ENCODE measurements at places on chromosomes 6 and 20.

DNA sequence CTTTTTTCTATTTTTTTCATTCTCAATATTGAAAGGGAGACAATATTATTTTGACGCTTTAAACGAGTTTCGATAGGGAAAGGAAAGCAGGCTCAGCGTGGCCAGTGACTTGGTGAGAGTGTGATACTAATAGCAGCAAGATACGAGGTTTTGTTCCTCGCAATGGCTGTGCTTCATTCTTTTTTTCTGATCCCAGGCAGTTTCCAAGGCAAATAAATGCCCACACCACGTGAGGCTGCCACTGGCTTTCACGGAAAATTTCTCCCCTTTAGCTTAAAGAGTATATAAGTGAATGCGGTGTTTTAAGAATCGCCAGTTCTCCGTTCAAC is 196.4 kb upstream of the ZNF184 start:
- DNase-seq, result no peak

DNA sequence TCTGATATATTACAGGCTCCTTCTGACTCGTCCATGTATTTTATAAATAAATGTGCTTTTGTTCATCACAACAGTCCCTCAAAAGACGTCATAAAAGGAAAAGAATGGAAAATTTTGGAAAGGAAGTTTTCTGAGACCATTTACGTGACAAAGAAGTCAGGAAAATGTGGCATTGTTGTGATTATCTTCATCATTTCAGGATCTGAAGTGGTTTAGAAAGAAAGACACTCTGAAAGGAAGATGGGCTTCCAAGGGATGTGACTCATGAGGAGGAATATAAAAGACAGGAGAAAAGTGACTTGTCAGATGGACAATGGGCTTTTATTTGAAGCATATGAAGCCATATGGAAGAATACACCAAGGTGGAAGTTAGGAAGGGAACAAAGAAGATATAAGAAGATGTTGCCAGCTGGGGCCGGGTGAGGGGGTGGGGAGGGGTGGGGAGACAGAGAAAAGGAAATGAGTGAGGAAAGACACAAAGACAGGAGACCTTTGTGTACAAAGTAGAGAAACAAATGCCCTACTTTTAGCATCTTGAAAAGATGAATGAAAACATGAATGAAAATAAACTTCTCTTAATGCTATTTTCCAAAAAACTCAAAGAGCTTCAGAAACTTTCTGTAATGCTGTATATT is 190.3 kb upstream of the PREP start:
- no peak for DNase-seq

- DNase-seq, result no peak
Measured at GRCh38 chr6:7331452-7331851, 18.5 kb upstream of the SSR1 start.

GRCh38 chr20:50242863-50243609 is 52.4 kb downstream of the CEBPB start:
- peak; percentile 59 for DNase-seq

- no peak for DNase-seq
Measured at GRCh38 chr6:134381959-134382358, 64.0 kb upstream of the SGK1 start.

- no peak for DNase-seq
Measured at GRCh38 chr20:3177746-3178485, 4.6 kb upstream of the LZTS3 start.

DNA sequence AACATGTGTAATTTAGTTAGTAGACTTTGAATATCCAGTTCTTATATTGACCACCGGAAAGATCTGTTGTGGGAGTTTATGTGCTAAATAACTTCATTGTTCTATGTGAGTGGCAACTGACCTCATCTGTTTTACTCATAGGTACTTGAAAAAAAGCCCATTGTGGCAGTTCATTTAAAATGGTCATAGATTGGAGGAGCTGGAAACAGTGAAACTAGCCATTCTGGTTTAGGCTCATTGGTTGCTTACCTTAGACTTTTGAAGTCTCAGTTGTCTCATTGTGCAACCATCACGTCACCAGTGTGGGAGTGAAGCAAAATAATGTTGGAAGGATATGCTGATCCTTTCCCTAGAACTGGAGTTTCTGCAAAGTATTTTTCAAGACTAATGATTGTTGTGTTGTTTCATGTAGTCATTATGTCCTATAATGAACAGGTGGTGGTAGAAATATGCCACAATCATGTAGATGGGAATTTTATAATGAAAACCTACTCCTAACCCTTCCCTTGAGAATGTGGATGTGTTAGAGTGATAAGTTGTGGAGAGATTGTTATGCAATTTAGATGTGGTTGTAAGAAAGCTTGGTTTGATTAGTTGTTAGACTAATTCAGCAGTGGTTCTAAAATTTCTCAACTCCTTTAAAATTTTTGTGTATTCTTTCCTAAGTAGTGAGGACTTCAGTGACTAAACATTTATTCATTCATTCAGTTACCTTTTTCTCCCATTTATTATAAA is 18.3 kb downstream of the DSP start:
- no peak for DNase-seq

- no peak for DNase-seq
Measured at GRCh38 chr20:11847827-11848226, 69.9 kb upstream of the BTBD3 start.

DNA sequence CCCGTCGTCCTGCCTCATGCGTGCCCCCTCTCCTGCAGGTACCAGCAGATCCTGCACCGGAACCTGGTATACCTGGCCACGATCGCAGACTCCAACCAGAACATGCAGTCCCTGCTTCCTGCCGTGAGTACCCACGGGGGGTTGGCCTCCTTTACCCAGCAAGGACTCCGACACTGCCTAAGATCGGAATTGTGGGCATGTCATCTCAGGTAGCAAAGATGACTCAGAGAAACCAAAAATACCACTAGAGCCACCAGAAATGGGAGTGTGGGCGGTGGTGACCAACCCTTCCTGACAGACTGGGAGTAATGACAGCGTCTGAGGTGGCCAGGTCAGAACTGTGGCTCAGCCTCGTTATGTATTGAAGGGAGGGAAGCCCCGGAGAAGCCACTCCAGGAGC is 16.3 kb downstream of the SS18L1 start:
- DNase-seq, result no peak

- DNase-seq, result no peak
Measured at GRCh38 chr6:91149956-91150705, 563.3 kb upstream of the MAP3K7 start.

DNA sequence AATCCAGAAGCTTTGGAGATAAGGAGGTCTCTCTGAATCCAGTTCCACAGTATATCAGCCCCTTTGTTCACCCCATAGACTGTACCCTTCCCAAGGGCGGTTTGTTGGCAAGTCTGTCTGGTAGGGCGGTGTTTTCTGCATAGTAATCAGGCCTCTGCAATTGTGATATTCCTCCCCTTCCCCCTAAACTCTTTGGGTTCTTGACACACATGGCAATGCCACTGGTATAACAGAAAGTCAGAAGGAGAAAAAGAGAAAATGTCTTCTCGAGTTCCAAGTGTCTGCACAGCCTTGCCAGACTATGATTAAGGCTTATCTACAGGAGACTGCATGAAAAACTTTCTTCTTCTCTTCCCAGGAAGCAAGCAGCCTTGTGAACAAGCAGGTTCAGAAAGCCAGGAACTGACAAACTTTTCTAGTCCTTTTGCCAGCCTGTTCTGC is 45.6 kb downstream of the FOXO3 start:
- no peak for DNase-seq

DNA sequence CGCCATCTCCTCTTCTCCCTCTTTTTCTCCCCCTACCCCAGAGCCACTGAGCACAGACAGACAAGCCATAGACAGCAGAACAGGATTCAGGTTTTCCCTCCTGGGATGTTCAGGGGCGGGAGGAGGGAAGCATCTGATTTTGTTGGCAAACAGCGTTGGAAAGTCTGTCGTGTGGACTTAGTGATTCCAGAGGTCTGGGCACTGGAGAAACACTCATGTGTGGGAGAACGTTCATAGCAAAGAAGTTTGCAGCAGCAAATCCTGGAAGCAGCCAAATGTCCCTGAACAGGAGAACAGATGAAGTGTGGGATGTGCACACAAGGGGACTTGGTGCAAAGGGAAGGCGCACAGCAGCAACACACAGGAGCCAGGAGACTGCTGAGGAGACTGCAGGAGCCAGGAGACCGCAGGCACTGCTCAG is 264.1 kb upstream of the CDYL start:
- peak; percentile 78 for DNase-seq

DNA sequence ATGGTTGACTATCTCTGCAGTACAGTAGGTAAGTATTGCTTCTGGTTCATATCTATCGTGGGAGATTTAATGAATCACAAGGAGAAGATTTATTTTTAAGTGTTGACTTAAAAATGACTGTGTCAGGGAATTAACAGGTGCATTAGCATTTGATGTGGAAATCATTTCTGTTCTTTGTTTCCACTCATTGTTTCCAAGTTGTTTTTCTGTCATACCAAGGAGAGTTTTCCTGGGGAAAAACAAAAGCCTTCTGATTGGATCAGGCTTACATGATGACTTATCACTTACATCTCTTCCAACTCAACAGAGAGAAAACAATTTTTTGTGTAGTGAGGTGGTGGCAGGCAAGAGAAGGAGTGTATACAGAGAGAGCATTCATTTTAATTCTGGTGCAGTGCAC is 686.4 kb downstream of the HTR1B start:
- DNase-seq, result no peak

GRCh38 chr6:166877906-166878305 is 78.4 kb downstream of the RNASET2 start:
- DNase-seq, result no peak

DNA sequence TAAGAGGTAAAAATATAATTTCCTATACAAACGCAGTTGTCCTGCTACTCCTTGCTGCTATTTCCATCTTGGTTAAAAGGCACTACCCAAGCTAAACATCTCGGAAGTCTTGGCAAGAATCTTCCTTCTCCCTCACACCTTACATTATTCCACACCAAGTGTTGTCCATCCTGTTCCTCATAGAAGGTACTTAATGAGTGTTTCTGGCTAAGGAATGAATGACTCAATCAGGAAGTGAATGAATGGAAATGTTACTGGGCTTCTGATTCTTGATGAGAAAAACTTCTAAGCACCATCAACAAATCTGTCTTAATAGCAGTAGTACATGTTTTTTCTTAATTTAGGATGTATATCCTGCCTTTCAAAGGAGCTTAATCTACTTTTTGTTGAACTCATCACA is 40.6 kb upstream of the RSPO3 start:
- no peak for DNase-seq

DNA sequence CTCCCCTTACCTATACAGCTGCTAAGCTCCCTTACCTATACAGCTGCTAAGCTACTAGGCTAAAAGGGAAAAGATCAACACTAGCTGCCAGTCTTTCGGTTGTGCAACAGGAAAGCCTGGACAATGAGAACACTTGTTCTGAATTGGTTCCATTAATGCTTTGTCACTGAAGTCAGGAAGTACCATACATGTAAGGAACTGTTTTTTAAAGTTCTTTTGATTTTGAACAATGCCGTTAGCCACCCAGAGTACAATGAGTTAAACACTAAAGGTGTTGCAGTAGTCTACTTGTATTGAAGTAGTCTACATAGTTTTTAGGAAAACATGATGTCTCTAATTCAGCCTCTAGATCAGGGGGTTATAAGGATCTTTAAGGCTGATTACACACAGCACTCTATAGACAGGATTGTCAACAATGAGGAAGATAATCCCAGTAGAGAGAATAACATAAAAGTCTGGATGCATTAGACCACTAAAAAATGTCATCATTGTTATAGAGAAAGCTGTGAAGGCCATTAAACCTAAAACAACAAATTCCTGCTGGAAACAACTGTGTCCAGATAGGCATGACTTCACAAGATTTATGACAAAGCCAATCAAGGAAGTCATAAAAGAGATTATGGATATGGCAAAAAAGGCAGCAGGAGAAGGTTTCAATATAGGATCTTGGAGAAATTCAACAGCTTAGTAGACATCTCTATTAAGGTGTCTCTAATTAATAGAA is 306.3 kb downstream of the PHF3 start:
- no peak for DNase-seq

DNA sequence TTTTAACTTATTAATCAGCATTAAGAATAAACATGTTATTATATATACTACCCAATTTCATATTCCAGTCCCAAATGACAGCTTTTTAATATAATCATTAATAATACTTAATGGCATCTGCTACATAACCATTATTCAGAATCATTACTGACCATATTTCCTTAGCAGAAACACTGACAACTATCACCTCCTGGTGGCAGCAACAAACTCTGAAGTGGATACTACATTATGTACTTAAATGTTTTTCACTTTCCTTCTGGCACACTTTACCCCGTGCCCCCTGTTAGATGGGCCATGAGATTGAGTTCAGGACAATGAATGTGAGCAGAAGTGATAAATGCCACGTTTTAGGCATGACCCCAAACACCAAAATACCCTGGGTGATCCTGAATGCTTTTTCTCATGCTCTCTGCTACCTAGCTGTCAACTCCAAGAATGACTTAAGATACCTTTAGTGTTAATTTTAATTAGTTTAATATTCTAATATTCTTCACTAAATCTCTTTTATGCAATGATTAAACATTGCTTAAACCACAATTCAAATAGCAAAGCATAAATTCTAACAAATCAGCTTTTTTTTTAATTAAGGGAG is 77.1 kb downstream of the LMBRD1 start:
- no peak for DNase-seq

DNA sequence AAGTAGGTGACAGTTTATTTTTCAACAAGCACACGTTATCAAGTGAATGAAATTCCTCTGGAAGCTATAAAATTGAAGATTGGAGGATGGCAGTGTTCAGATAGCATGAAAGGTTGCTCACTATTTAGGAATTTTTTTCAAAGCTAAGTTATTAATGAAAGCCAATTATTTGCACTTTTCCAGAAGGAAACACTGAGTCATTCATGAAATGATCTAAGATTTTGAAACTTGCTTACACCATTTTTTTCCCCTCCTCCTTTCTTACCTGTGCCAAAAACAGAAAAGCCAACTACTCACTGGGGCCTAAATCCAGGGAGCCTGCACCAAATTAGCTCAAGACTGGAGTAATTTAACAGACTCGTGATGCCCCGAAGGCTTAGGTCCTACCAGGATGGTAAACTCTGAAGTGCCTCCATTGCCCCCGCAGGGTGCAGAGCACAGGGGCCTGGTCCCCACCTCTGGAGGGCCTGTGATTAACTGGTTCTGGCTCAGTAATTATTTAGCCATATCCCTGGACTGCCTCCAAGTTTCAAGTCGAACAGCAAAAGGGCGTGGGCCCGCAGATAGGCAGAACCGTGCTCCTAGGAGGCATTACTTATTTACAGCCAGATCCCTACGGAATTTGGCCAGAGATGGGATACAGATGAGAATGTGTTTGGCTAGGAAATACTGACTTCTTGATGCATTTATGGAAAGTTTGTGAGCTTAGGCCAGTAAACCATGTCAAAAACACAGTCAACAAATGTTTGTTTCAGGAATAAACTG is 28.0 kb upstream of the ZNF217 start:
- peak; percentile 58 for DNase-seq

- DNase-seq, result no peak
Measured at GRCh38 chr6:43687079-43687436, 533 bp downstream of the MRPS18A start.

DNA sequence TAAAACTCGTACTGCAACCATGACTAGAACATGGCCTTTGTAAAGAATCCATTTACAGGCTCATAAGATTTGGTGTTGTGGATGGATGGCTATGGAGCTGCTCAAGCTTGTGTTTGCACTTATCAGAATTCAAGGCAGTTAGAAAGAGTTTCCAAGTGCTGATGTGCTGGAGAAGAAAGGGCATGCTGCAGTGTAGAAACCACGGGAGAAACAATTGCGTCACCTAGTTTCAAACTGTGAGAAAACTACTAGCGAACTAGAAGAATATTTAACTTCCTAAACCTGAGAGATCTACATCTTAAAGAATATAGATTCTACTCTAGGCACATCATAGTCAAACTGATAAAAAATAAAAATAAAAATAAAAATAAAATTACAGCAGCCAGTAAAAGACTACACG is 116.2 kb downstream of the SGK1 start:
- DNase-seq, result no peak
